Cortex of kidney (tissue), 1 donor: ENCODE measurements at places on chromosomes 6 and 20.

DNA sequence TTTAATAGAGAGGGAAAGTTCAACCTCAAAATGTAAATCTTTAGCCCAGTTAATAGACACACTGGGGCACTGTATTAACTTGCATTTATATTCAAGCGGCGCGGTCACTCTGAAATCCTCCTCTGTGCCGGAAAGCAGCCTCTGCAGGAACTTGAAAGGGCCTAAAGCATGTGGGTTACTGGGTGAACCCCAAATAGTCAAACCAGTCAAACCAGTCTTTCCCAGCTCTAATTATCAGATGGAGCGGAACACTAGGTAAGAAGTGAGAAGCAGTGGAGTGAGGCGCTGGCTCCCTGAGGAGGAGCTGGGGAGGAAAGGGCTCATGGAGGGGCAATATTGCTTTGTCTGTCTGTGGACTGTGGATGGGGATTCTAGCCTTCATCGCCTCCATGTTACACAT is 531.3 kb downstream of the QKI start:
- DNase-seq: no peak

- DNase-seq: no peak
Measured at GRCh38 chr6:49557177-49557576, 6.7 kb downstream of the C6orf141 start.

DNA sequence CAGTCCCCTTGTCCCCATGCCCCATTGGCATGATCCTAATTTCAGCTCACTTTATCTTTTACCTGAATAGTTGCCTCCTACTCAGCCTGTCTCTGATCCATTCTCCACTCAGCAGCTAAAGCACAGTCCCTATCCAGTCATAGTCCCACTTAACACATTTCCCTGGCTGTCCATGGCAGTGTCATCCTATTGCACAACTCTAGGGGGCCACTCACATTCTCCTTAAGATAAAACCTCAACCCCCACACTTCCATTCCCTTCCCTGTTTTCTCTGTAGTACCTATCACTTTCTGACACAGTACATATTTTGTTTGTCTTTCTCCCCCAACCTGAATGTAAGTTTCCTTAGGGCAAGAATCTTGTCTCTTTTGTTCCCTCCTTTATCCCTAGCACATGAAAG is 220.9 kb upstream of the PLN start:
- DNase-seq: no peak

DNA sequence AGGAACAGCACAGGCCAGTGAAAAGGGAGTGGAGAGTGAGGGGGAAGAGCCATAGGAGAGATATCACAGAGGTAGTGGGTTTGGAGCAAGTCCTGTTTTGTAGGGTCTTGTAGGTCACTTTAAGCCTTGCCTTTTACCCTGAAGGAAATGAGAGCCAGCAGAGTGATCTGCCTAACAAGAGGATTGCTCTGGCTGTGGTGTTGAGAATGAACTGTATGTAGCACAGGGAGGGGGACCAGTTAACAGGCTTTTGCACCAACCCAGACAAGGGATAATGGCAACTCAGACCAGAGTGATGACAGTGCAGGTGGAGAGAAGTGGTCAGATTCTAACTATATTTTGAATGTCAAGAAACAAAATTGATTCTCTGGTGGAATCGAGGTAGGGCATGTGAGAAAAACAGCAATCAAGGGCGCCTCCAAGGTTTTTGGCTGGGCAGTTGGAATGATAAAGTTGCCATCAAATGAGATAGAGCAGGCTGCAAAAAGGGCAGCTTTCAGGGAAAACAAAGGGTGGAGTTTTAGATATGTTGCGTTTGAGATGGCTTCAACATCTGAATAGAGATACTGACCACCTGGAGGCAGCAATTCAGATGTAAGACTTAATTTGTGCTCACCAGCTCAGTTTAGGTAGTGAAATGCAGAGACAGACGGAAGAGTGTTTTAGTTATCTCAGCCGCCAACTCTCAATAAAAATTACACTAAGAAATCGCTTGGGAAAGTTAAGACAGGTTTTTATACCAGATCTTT is 134.4 kb upstream of the BTBD3 start:
- no peak for DNase-seq

GRCh38 chr6:34189806-34190503 is 44.1 kb upstream of the GRM4 start:
- DNase-seq: no peak

GRCh38 chr6:169841251-169841650 is 89.8 kb downstream of the ERMARD start:
- DNase-seq: no peak

- no peak for DNase-seq
Measured at GRCh38 chr6:107539409-107539808, 49.5 kb downstream of the SOBP start.

GRCh38 chr6:32614366-32615081 is 22.7 kb upstream of the HLA-DQA1 start:
- DNase-seq: no peak

GRCh38 chr20:63056236-63057170 is 49.7 kb upstream of the BHLHE23 start:
- no peak for DNase-seq

DNA sequence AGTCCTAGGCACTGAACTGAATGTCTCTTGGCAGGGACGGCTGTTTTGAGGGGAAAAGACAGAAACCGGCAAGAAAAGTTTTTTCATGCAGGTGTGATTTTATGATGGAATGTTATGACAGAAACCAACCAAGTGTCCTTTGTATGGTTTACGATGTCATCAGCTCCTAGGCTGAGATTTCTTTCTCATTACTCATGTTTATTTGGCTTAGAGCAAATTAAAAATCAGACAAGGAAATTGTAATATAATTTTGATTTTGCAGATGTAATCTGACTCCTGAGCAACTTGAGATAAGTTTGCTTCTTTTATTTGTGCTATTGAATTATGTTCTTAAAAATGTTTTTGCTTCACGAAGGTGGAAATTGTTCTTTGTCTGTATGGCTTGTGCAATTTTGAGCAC is 58.8 kb upstream of the MAP3K7 start:
- DNase-seq: no peak

DNA sequence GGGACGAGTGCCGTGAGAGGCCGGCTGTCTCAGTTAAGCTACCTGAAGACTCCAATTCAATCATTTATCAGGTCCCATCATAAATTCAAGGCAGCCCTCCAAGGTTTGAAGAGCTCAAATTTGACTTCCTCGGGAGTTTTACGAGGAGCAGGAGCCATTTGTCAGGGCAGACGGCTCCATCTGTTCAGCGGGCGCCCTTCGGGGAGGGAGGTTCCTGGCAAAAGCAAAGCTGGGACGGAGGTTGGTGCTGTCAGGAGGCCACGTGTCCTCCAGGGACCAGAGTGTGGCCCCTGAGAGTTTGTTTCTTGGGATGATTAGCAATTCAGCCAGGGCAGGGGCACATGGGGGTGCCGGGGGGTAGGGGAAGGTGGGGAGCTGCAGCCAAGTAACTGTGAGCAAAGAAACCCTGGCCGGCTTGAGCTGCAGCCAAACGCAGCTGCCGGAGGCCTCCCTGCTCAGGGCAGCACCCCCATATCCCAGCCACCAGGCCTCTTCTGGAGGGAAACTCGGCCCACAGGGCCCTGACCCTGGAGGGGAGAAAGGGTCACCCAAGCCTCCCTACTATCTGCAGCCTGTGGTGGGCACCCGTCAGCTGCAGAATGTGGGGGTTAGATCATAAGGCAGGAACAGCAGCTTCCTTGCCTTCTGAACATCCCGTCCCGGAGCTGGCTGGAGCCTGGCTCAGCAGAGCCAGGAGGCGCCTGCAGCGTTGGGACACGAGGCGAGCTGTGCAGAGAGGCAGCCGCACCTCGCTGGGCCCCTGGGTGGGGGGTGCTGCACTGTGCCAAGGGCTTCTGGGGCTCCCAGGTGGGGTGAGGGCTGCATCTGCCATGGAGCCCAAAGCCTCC is 63.6 kb upstream of the GATA5 start:
- DNase-seq: no peak

- no peak for DNase-seq
Measured at GRCh38 chr6:154751011-154751800, 18.0 kb downstream of the SCAF8 start.

DNA sequence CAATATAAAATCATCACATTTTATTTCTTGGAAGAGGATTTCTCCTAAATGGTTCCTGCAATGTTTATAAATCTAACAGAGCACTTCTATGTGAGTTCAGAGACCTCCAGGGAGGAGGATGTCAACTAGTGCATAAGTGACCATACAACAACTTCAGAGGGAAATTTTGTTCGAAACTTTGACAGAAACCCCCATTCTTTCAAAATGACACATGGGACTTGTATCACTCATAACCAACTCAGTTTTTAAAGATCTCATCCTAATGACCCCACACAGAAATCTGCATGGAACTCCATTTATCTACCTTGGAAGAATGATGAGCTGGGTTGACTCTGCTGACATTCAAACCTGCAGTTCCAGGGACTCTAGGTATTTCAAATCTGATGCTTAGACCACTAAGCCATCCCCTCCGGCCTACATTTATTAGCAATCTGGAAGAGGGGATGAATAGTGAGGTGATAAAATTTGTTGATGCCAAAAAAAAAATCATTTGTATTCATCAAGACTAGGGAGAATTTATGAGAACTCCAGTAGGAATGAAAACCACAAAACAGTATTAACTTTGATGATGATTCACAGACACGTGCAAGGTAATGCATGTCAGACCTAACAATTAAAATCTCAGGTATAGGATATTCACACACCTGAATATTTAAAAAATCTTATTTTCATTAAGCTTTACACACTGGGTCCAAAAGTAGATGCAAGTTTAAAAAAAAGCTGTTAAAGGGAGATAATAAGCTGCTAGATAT is 153.0 kb downstream of the REV3L start:
- DNase-seq: no peak

- DNase-seq: no peak
Measured at GRCh38 chr20:19855416-19855815, 97.4 kb downstream of the RIN2 start.

DNA sequence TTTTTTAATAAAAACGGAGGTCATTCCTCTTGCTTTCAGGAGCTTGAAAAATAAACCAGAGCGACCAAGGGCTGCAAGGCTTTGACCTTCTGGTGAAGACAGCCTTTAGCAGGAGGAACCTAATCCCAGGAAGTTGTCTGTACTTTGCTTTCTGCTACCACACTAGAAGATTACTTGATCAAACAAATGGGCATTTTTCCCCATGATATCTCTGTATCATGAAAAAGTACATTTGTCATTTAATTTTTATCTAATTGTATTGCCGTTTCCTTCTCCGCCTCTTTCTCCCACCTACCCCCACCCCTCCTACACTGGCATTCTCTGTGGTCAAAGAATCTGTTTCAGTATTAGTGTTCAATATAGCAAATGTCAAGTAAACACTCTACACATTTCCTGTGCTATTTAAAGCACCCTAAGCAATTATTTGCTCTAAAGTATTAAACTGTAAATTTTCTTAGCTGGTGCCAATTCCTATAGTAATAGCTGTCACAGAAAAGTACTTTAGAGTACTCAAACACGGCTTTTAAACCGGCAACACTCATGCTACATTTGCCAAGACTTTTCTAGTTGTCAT is 29.7 kb downstream of the ATXN1 start:
- no peak for DNase-seq

DNA sequence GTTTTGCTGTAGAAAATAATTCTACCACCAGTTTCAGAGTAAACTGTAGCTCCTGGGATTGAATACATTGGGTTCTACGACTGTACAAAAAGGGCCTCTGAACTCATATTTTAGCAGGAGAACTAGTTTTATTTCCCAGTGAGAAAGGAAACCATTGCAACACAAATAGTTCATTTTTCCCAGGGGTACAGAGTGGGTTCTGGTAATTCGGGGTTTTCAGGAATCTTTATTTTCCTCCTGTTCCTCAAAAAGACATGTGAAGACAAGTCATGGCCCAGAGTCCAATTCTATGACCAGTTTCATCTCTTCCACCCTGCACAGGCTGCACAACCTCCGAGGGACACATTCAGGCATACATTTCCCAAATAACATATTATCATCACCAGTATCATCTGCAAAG is 222.1 kb downstream of the HIVEP2 start:
- DNase-seq: no peak

DNA sequence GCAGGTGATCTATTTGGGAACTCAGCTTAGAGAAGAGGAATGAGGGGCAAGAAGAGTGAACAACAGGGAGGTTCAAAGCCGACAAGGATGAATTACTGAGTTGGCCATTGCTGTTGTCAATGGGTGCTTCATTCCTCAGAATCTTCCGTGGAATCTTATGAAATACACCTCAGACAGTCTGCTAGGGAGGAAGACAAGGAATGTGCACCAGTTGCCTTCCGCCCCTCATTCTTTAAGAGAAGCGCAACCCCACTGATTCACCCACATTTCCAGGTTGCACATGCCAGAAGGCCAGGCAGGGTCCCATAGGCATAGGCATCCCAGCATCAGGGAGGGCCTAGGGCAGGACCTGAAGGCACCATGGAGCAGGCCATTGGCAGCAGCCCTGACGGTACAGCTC is 127.5 kb upstream of the TNFAIP3 start:
- no peak for DNase-seq

DNA sequence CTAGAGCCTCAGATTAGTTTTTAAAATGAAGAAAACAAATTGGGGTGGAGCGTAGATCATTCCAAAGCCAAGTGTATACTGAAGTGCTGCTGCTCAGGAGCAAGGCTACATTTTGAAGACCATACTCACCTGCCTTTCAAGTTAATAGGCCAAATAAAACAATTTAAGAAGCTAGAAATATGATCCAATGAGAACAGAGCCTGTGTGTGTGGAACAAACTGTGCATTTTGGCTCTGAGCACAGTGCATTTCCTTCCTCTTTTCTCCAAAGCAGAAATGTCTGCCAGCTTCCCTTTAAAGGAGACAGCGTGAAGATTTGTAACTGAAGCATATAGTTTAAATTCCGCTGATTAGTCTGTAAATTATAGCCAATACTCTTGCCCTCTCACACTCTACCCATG is 3.2 kb upstream of the IFNGR1 start:
- DNase-seq: no peak

DNA sequence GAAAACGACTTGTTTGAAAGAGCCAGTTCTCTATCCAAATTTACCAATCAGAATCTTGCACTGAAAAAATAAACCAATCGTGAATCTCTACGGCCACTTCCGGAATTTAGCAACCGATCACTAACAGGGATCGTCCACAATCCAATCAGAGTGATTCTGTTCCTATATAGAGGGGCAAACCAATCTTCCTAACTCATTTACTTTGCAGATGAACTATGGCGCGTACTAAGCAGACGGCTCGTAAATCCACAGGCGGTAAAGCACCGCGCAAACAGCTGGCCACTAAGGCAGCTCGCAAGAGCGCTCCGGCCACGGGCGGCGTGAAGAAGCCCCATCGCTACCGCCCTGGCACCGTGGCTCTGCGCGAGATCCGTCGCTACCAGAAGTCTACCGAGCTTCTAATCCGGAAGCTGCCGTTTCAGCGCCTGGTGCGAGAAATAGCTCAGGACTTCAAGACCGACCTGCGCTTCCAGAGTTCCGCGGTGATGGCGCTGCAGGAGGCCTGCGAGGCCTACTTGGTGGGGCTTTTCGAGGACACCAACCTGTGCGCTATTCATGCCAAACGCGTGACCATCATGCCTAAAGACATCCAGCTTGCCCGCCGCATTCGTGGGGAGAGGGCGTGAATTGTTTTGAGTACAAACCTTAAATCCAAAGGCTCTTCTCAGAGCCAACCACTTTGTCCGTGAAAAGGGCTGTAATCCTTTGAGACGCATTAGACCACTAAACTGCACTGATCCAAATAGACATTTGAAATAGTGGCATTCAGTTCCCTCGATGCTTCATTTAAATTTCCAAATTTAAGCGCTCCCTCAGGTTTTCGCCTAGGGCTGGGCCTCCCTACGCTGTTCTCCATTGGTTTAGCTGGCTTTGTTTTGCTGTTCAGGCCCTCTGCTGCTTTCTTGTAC is 138.0 kb downstream of the HFE start:
- no peak for DNase-seq
